ENCODE measurements at places on chromosomes 5 and 9. TPM values are rescaled to one million over a fixed set of nuclear protein-coding genes. Genes with fewer than 3 reads are reported as not detected.
A peak's percentile ranks its signal among the peaks of the same experiment; 100 is the strongest.

Gene NEUROG1
- not detected for total RNA-seq

Gene SPEF2
- total RNA-seq = not detected

Gene TOR4A
- total RNA-seq = 4.4 TPM

- DNase-seq = no peak
Measured at GRCh38 chr9:92474587-92474986, 7.7 kb downstream of the ASPN start.

- DNase-seq = peak; percentile 76
Measured at GRCh38 chr5:142014911-142015584, 2.2 kb upstream of the GNPDA1 start.

- no peak for DNase-seq
Measured at GRCh38 chr9:98673681-98674080, 35.1 kb downstream of the GABBR2 start.

GRCh38 chr9:78213712-78214111 lies 22.2 kb upstream of the CEP78 start:
- DNase-seq = no peak

Data from SJCRH30 (cell line).